OCI-LY7 (cell line): ENCODE measurements at places on chromosomes 6 and 20.

GRCh38 chr6:154638369-154638768 lies 94.8 kb upstream of the SCAF8 start:
- DNase-seq: no peak

GRCh38 chr20:13458860-13459451 lies 179.8 kb downstream of the TASP1 start:
- DNase-seq: peak; percentile 26

- no peak for DNase-seq
Observed at GRCh38 chr20:25397096-25397495, 6.5 kb upstream of the ABHD12 start.

- no peak for DNase-seq
Observed at GRCh38 chr6:23036406-23036983, 467.1 kb downstream of the HDGFL1 start.

GRCh38 chr6:3251462-3252314 lies 7.1 kb upstream of the PSMG4 start:
- peak; percentile 70 for DNase-seq

- DNase-seq: peak; percentile 42
Observed at GRCh38 chr6:96542702-96543101, 20.2 kb upstream of the FHL5 start.

DNA sequence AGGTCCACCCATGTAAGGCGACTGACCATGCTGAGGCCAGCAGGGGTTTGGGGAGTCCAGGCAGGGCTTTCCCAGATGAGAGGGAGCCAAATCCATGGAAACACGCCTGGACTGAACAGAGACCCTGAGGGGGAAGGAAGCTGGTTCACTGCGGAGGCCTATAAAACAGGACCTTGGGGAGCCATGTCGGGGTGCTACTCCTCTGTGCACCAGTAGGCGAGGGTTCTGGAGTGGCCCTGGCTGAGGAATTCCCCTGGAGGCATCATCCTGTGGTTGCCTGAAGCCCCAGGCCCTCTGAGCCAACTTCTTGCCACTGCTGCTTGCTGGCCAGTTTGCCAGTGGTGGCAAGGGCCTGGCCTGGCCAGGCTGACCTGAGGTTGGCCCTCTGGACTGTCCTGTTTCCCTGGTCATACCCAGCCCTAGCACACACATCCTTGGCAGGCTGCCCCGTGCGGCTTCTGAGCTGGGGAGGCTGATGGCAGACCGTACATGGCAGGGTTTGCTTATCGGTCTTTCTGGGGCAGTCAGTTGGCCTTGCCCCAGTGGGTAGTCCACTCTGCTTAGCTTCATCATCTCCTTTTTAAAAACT lies 2.2 kb upstream of the LRRN4 start:
- no peak for DNase-seq

- no peak for DNase-seq
Observed at GRCh38 chr6:41557335-41557734, 11.2 kb downstream of the FOXP4 start.

GRCh38 chr6:98287876-98288275 lies 546.5 kb upstream of the POU3F2 start:
- no peak for DNase-seq

DNA sequence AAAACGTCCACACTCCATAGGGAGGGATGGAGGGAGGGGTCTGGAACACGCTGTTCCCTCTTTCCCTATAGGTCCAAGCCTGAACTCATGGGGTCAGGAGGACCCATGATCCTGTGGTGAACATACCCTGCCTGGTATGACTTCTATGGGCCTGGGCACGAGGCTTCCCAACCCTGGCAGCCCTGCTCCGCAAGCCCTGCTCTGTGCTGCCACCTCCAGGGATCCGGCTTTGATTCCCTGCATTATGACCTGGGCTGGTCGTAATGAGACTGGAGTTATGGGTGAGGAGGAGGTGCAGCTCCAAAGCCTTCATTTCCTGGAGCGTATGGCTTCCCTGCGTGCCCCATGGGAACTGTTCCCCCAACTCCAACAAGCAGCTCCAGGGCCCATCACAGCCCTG lies 54.9 kb downstream of the CDH22 start:
- no peak for DNase-seq

GRCh38 chr6:47111685-47112084 lies 69.6 kb upstream of the ADGRF1 start:
- no peak for DNase-seq

DNA sequence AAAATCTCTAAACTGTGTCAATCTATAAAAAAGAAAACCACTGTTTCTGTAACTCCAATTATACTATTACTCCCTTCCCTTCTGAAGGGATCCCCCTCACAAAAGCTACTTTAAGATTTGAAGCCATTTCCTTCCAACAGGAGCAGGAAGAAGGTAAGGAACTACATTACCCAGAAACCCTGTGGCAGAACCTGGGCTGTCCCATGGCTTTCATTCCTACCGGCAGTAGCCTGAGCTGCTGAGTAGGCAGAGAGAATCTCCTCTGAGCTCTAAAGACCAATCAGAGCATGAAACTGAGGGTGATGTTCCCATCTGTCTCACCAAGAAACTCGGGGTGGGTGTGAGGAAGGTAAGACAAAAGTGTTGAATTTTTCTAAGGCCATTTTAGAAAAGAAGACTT lies 108.0 kb upstream of the LRFN2 start:
- DNase-seq: no peak

DNA sequence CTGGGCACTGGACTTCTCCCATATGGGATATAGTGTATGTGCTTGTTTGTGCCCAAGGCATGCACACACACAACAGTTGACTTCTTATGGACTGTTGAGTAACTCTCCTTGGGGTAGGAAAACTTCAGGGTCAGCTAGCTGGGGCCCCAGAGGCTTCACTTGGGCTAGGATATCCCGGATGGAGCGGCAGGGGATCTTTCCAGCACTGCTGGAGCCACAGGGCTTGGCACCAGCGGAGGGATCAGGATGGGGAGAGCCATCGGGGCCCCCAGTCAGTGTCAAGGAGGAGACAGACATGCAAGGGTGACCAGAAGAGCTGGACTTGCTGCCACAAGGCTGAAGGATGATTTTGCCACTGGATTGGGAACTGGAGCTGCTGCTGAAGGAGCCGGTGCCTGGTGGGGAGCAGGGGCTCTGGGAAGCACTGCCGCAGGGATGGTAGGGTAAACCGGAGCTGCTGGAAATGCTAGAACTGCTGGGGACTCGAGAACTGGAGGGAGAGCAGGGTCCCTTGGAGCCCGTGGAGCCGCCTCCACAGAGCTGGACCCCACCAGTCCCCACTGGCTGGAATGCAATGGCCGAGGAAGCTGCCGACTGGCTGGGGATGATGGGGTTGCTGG lies 1.5 kb downstream of the PSORS1C1 start:
- DNase-seq: no peak

DNA sequence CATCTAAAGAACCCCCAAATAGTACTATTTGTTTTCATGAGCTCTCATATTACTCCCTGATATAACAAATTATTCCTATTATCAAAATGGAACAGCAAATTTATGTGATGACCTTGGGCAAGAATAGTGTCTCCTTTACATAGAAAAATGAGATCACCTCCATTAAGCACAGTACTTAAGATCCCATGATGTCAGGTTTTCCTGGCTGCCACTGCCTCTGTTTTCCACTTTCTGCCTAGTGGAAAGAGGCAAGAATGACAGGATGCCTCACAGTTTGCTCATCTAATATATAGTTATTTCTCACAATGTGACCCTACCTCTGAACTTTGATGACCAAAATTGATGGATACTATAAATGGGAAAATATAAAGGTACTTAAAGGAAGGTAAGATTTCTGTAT lies 260.1 kb upstream of the SGK1 start:
- DNase-seq: no peak

- DNase-seq: no peak
Observed at GRCh38 chr6:3247255-3248146, 11.2 kb upstream of the PSMG4 start.

DNA sequence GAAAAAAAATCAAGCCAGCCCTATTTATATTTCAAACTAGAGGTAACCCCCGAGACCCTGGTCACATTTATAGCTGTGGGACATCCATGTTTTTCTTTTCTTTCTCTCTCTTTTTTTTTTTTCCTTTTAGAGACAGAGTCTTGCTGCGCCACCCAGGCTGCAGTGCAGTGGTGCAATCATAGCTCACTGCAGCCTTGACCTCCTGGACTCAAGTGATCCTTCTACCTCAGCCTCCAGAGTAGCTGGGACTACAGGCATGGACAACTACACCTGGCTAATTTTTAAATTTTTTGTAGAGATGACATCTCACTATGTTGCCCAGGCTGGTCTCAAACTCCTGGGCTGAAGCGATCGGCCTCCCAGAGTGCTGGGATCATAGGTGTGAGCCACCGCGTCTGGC lies 12.1 kb downstream of the MAVS start:
- no peak for DNase-seq

GRCh38 chr6:107418118-107418517 lies 41.2 kb downstream of the PDSS2 start:
- DNase-seq: peak; percentile 19

DNA sequence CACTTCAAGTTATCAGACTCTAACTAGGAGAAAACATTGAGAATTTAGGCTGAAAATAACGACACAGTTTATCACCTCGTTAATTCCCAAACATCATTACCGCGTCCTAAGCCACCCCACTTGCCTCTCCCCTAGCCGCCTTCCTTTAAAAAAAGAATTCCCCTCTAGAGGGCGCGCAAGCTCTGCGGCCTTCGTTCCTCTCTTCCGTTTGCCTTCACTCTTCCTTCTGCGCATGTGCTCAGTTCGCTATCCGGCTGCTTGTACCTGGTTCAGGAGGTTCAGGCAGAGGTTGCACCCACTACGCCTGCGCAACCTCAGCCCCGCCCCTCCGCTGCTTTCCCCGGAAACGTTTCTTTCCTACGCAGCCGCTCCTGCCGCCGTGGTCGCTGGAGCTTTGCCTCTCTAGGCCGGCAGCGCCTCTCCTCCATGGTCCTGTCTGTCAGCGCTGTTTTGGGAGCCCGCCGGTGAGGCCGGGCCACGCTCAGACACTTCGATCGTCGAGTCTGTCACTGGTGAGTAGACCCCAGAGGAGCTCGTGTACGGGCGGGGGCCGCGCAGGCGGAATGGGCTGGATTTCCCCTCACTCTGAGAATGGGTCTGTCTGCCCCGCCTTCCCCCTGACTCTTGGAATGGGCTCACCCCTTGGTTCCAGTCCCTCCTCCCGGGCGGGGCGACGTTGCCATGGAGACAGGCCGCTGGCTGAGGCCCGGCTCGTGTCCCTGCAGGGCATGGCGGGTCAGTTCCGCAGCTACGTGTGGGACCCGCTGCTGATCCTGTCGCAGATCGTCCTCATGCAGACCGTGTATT lies at the start of gene SYS1:
SYS1 (plus strand) TSS at position 353 of the 807 bp plus-strand sequence; CDS start at position 729, 376 bp downstream.
- peak; percentile 98 for DNase-seq

DNA sequence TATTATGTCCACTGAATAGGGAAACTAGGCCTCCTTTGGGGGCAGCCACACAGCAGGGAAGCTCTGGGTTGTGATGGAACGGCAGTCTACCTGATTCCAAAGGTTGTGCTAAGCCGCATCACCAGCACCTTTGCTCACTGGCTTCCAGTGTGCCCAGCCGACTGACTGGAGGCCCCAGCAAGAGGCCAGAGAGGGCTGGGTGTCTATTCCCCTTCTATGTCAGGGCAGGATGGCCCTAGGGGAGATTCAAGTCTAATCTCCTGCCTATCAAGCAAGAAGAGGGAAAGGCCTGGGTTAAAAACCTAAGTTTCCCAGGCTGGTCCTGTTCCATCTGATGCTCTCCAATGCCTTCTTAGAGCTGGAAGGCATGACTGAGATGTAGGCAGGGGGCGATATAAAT lies 53.6 kb downstream of the JPH2 start:
- DNase-seq: no peak

- DNase-seq: no peak
Observed at GRCh38 chr6:142372348-142372747, 70.5 kb downstream of the ADGRG6 start.

GRCh38 chr20:38790200-38791053 lies 15.1 kb upstream of the PPP1R16B start:
- DNase-seq: peak; percentile 53

DNA sequence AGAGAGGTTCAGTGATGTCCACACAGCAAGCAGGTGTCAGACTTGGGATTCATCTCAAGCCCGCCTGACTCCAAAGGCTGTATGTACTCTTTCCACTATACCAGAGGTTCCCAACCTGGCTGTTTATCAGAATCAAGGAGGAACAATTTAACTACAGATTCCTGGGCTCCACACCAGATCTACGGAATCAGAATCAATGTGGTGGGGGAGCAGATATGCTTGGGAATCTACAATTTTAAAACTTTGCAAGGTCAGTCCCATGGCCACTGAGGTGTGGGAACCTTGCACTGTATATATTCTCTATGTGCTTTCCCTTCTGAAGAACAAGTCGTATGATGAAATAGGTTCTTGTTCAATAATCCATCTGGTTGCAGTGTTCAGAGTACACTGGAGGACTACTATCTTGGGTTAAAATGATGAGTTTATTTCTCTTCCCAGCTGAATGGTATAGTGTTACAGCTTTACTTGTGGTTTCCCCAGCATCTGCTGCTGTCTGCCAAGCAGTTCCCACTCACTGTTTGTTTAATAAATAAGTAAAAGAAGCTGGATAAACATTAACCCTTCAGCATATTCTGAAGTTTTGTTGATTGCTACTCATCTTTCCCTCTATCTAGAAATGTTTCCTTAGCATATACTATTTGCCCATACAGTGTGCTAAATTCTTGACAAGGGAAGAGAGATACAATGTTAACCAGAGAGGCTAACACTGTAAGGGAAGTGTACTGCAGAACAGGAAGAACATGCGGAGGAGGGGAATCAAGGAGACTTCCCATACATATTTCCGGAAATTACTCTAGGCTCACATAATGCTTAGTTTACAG lies 9.9 kb downstream of the TTI1 start:
- DNase-seq: no peak

DNA sequence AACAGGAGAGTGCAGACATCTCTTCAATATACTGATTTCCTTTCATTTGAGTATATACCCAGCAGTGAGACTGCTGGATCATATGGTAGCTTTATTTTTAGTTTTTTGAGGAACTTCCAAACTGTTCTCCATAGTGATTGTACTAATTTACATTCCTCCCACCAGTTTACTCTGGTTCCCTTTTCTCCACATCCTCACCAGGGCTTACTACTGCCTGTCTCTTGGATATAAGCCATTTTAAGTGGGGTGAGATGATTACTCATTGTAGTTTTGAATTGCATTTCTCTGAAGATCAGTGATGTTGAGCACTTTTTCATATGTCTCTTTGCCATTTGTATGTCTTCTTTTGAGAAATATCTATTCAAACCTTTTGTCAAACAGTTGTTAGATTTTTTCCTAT lies 64.9 kb upstream of the HMGCLL1 start:
- no peak for DNase-seq
